RWPE1 (cell line): ENCODE measurements at places on chromosomes 7 and 10.

GRCh38 chr10:119190954-119191785 lies 12.6 kb upstream of the PRDX3 start:
- DNase-seq = no peak

DNA sequence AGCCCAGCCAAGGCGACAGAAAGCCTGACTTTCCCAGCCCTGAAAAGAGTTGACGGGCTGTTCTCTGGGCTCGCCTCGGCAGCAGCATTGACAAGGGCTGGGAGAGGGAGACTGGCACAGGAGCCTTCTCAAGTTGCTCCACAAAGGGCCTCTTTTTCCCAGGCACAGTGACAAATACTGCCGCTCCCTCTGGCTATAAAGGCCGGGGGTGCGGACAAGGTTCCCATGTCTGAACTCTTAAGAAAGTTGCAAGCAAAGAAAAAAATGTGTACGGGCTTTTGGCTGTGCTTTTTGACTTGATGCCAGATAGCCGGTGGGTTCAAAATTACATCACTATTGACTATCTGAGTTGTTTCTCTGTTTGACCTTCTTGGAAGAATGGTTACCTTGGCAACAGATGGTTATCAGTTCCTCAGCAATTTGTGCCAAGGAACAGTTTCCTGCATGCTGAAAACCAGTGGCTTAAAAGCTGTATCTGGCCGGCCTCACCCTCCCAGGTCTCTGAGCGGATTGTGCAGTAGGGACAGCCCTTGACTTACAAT lies 115.9 kb upstream of the EEPD1 start:
- DNase-seq = peak; percentile 79

- DNase-seq = no peak
Observed at GRCh38 chr7:100806276-100806675, 21.0 kb downstream of the EPHB4 start.

- DNase-seq = no peak
Observed at GRCh38 chr10:122165484-122166276, 105.4 kb upstream of the BTBD16 start.

GRCh38 chr7:129824291-129825208 lies 128.2 kb downstream of the UBE2H start:
- DNase-seq = peak; percentile 50

- peak; percentile 95 for DNase-seq
Observed at GRCh38 chr10:11875494-11876281, 52.5 kb downstream of the PROSER2 start.

GRCh38 chr10:63416376-63416775 lies 49.4 kb downstream of the JMJD1C start:
- no peak for DNase-seq

DNA sequence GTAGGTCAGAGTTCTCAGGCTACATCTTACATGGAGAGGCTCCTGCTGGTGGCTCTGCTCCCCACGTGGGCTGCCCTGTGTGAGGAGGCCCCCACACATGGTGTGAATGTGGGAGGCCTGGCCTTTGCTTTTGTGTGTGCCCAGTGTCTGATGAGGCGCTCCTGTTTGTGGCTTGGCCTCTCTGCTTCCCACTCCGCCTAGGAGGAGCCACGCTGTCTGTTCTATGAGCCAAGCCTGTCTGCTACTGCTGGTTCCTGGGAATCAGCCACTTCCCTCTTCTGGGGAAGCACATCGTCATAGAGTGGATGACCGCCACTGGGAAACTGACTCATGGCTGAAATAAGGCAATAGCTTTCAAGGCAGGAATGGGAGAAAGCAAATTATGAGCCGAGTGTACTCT lies 87.1 kb downstream of the CYP26A1 start:
- DNase-seq = no peak

GRCh38 chr7:137882806-137883205 lies 36.0 kb upstream of the DGKI start:
- no peak for DNase-seq

DNA sequence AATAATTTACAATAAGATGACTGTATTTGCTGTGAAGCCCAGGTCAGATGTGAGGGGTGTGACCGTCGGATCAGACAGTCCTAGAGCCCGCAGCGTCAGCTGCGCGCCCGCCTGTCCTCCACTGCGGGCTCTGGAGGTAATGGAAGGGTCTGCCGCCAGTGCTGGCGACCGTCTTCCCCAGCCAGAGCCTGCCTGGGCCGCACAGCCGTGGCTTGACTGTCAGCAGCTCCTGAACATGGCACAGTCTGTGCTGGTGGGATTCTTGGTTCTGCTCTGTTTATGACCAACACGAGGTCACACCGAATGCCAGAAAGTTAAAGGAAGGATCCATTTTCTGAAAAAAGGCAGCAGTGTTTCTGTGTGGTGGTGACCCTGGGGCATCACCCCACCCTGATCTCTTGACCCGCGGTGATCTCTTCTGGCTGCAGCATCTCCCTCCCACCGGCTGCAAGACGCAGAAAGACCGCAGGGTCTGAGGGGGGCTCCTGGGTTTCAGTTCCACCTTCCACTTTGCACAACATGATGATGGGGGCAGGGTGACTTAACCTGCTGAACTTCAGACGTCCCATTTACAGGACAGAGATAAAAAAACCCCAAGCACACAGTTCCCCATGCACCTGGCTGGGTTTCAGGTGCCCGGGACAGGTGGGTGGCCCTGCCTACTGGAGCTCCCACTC lies 103.7 kb downstream of the DNAJB6 start:
- DNase-seq = no peak

GRCh38 chr10:37865957-37866803 lies 8.8 kb upstream of the ZNF248 start:
- no peak for DNase-seq

- no peak for DNase-seq
Observed at GRCh38 chr7:51256209-51256781, 60.3 kb downstream of the COBL start.

GRCh38 chr7:119283353-119283752 lies 989.6 kb upstream of the KCND2 start:
- no peak for DNase-seq

DNA sequence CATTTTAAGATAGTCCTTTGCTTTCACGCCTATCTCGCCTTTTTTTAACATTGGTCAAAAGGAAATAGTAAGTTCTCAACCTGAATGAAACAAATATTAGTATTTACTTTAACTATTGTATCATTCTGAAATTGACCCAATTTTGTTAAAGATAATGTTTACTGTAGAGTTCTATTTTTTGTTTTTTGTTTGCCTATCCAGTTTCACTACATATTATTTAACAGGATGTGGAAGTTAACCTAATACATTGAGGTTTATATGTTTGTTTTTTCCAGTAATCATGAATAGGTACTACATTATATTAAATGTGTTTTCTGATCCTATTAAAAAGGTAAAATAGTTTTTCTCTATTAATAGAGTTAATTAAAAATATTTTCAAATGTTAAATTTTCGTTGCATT lies 26.5 kb downstream of the ACSM6 start:
- no peak for DNase-seq

DNA sequence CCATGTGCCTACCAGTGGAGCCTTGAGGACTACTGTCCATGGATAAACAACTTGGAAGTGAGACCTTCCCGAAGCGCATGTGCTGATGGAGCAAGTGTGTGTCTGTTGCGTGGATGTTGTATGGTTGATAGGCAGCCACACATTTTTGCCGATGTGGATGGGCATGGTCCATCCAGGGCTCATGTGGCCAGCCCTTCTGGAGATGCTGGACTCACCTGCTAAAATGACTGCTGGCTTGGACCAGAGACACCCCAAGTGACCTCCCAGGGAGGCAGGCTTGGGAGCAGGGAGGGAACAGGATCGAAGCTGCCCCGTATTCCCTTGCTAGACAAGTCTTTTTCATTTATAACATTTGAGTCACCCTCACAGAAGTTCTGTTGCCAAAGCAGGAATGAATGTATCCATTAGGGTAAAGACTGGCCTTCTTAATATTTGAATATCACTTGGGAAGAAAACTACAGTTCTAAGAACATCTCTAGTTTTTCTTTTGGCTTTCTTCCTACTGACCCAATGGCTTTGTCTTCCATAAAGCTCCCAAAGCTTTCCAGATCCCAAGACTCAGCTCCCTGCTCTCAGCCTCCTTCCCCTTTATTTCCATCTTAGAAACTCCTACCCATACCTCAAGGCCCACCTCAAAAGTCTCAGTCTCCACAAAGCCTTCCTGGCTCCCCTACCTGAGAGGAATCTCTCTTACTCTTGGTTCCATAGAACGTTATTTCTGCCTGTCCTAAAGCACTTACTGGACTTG lies 3.0 kb downstream of the PTPRE start:
- DNase-seq = no peak

DNA sequence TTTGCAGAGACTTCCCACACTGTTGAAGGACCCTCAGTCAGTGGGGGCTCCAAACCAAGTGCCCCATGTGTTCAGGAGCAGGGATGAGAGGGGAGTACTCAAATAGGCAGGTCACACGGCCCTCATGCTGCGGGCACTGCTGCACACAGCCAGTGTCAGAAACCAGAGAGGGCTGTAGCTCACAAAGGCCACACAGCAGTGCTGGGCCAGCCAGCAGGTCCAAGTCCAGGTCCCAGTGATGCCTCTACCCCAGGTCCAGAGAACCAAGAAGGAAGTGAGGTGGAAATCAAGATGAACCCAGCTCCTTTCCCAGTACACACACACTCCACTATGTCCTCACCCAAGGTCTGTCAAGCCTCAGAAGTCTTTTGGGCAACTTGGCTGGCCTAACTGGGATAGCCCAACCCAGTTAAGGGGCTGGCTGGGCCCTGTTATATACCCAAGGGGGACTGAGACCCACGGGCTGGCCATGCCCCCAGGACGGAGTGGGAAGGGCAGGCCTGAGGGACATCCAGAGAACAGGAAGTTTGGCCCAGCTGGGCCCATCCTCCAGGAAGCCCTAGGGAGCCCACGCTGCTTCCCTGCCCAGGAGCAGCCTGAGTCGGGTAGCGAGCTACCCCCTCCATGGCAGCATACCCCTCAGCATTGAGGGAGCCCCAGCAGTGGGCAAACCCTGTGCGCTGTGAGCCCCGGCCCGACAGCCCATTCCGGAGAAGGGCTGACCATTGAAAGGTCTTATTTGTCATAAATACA lies 24.3 kb downstream of the GRID1 start:
- DNase-seq = no peak

GRCh38 chr10:28984431-28984830 lies 304.4 kb upstream of the LYZL1 start:
- DNase-seq = peak; percentile 88
